Kasumi-1 (cell line): ENCODE measurements at places on chromosomes 16 and 17.
A peak's percentile ranks its signal among the peaks of the same experiment; 100 is the strongest.

DNA sequence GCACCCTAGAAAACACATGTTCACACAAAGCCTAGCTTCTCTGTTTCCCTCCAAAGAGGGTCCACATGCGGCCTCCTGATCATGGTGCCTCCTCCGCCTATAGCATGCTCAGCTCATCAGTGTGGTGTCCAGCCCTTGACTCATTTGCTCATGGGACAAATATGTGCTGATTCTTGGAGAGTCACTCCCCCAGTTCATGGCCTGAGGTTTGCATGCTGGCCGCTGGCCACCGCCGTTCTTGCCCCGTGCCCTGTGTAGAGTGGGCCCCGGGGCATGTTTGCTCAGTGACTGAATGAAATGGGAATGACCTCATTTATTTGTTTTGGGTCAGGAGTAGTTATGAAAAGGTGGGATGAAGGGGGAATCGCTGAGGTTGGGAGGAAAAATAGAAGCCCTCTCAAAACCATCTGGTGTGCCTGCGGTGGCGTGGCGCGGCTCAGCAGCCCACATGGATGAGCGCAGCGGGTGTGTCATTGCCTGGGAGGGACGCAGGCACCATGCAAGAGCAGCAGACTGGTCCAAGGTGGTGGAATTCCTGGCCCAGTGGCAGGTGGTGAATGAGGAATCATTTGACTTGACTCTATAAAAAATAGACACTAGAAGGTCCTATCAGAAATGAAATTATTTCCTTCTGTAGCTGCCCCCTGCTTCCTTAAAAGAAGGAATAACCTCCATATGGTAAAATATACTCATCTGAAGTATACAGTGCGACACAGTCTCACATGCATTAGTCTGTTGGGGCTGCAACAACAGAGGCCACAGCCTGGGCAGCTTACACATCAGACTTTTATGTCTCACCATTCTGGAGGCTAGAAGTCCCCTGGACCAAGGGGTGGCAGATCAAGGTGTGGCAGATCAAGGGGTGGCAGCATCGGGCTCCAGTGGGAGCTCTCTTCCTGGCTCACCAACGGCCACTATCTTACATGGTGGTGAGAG is 31.7 kb downstream of the CRISPLD2 start:
- no peak for DNase-seq

GRCh38 chr17:77892469-77893143 is 65.9 kb upstream of the TNRC6C start:
- DNase-seq: peak; percentile 17

GRCh38 chr17:2393174-2393953 is 7.5 kb downstream of the MNT start:
- peak; percentile 35 for DNase-seq

GRCh38 chr17:55157165-55157564 is 107.6 kb upstream of the HLF start:
- DNase-seq: no peak

DNA sequence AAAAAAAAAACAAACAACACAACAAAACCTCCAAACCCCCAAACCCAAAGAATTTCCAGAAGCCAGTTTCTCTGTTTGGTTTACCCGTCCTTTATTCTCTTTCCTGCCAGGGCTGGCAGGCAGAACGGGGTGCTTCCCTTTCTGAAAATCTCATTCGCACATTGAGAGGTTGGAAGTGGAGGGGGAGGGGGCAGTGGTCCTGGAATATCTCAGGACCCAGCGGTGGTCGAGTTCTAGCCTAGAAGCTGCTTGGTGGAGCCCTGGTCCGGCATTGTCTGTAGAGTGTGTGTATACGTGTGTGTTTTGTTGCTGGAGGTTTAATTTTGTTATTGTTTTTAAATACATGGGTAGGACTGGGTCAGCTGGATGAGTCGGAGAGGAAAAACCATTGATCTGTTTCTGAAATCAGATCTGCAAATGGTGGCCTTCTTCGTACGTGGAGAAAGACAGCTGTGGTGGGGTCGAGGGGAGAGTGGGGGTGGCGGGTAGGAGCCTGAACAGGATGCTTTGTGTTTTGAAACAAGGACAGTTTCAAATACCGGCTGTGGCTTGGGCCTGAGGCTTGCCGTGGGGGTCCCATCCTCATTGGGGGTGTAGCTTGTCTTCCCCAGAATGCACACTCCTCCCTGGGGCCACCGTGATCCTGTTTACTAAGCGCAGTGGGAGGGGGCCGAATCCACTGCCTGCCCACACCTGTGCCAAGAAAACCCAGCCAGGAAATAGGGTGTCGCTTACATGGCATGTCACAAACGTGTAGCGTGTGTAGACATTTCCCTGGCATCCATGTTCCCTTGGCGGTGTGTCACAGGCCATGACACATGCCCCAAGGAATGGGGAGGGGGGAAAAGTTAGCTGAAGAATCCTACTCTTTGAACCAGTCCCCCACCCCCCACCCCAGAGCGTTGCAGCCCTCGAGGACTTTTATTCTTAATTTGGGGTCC is 1.6 kb downstream of the CMIP start:
- DNase-seq: peak; percentile 38

DNA sequence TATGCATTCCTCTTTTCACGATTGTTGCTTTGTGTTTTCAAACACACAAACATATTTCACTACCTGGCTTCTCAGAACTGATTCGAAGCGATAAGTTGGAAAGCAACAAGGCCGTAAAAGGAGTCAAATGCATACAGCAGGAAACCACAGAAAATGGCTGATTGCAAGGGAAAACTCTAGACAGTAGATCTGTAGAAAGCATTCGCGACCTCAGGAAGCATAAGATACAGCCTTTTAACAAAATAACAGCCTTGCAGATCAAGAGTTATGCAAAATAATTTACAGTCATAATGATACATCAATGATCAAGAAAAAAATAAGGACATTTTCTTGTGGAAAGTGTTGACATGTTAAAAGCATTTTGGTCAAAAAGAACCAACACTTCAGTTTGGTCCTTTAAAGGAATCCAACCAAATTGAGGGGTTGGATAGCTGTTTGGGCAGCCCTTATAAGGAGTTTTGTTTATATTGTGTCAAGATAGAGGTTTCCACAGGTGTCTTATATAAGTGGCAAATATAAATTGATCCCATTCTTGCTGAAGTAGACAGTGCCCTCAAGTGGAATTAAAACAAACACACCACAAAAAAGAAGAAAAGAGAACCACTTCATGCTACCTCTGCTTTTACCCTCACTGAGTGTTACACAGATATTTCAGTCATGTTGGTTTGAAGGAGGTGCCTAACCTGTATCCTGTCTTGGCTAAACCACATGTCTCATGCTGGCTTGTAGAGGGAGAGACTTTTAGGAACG is 5.5 kb downstream of the CYLD start:
- DNase-seq: peak; percentile 90

GRCh38 chr17:29570521-29570920 is 2.0 kb downstream of the TP53I13 start:
- no peak for DNase-seq

DNA sequence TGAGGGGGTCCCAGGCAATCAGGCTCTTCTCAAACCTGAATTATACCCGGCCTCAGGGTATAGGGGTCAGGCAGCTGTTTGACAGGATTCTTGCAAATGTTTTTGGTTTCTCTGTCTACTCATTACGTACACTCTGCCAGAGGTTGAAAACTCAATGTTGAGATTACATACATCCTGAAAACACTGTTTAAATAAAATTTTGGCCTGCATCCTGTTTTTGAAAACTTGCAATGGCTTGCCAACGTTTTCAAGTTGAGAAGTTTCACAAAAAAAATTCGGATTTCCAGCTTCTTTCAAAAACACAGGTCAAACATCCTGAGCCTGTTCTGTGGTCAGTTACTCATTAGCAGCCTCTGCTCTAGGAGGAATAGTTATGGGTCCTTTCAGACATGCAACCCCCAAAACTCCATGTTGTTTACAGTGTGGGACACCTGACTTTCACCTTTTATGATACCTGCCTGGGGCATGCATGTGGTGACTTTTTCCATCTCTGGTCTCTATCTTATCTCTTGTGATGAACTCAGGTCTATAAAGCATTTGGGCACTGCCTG is 577.8 kb downstream of the WWOX start:
- no peak for DNase-seq

- DNase-seq: no peak
Observed at GRCh38 chr16:78789561-78789960, 690.1 kb downstream of the WWOX start.

DNA sequence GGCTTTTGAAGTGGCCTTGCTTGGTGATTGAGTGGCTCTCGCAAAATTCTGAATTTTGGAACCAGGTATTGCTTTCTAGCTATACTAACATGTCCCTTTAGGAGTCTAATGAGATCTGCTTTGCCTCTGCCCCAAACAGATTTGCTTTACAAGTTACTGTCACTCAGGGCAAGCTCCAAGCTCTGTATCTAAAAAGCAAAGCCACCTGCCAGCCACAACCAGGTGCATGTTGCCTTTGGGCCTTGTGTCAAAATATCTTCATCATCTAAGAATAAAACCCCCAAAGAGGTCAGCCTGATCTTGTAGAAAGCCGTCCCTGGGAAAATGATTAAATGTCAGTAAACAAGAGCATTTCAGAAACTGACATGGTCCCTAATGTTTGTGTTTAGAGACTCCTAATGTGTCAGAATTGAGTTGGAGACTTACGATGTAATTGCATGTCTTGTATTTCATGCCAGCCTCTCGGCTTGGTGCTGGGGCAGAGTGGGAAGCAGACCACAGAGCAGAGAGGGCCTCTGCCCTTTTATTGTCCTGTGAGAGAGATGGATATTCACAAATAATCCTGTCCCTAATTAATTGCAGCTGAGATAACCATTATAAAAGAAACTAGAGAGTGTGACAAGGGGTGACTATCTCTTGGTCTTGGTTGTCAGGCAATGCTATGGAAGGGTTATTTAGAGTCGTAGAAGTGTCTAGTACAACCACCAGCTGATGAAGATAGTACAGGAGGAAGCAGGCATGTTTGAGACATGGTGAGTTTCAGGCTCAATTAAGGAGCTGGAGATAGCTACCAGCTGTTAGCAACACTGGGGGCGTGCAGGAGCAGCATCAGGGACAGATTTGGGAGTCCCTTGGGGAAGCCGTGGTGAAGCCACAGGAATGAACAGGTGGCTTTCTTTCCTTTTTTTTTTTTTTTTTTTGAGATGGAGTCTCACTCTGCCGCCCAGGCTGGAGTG is 90.7 kb downstream of the PITPNC1 start:
- DNase-seq: no peak

- no peak for DNase-seq
Observed at GRCh38 chr17:42629411-42630009, 20.0 kb downstream of the TUBG1 start.

DNA sequence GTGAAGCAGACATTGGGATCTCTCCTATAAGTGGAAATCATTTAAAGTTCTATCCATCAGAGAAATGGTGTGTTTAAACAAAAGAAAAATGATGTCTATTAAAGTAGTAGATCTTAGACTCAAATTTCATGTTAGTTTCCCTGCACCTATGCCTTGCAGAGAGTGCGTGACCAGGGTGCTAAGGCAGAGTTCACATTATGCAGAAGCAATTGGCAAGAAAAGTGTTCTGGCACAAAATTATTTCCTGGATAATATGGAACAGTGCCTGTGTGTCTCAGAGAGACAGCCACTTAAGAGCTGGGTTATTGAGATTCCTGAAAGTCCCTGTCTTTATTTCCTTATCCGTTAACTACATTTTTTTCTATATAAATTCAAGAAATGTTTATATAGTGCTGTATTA is 457.0 kb downstream of the CDH8 start:
- DNase-seq: no peak

GRCh38 chr16:54180421-54181359 is 105.9 kb downstream of the IRX3 start:
- no peak for DNase-seq

- DNase-seq: no peak
Observed at GRCh38 chr16:71628810-71629209, 2.8 kb downstream of the MARVELD3 start.

GRCh38 chr16:28029387-28030002 is 34.0 kb downstream of the GSG1L start:
- no peak for DNase-seq

DNA sequence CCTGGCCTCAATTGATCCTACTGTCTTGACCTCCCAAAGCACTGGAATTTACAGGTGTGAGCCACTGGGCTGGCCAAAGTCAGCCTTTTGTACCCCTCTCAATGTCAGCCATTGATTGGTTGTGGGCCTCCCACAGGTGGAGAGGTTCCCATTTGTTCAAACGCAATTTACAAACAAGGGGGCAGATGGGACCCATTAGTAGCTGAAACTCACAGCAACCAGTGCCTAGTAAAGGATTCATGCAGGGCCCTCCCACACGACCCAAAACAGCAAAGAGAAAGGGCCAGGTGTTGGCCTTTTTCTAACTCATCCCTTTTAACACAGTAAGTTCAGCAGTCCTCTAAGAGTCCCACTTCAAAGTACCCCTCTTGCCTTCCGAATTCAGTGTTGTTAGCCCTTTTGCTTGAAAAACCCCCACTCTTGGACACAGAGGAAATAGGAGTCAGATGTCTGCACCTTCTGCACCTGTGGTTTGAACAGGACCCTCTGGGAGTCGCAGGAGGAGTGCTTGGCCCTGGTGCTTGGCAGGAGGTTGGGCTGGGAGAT is 89.2 kb downstream of the PITPNC1 start:
- DNase-seq: no peak

DNA sequence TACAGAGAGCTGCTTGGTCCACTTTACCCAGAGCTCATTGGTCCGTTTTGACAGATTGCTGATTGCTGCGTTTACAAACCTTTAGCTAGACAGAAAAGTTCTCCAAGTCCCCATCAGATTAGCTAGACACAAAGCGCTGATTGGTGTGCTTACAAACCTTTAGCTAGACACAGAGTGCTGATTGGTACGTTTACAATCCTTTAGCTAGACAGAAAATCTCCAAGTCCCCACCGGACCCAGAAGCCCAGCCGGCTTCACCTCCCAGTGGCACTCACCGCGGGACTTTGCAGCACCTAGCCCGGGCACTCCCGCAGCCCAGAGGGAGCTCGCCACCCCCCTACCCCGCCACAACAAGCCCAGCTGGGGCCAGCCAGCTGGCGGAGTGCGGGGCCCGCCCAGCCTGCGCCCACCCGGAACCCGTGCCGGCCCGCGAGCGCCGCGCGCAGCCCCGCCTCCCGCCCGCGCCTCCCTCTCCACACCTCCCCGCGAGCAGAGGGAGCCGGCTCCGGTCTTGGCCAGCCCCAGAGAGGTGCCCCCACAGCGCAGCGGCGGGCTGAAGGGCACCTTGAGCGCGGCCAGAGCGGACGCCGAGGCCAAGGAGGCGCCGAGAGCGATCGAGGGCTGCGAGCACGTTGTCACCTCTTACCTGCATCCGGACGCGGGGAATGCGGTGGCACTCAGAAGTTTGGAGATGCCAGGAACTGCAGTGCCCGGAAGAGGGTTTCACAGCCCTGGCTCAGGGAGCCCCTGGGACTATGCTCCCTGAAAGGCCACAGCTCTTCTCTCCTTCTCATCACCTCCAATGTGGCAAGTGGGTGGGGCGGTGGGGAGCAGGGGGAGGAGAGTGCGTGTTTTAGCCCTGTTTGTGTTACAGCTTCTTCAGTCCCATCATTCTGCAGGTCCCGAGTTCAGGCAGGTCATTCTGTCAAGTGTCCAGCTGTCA is 1504.5 kb downstream of the CDH11 start:
- no peak for DNase-seq

GRCh38 chr16:57299009-57299718 is 14.7 kb upstream of the PLLP start:
- DNase-seq: peak; percentile 78

- DNase-seq: no peak
Observed at GRCh38 chr16:72937916-72938794, 109.8 kb downstream of the ZFHX3 start.

- no peak for DNase-seq
Observed at GRCh38 chr17:21061971-21062526, 19.2 kb upstream of the USP22 start.

GRCh38 chr16:56583351-56584168 is 5.8 kb upstream of the MT3 start:
- no peak for DNase-seq
